Activated T-cell treated with anti-CD3 and anti-CD28 coated beads, Interleukin-2, amount 50 U/mL, for 72 hours (primary cell): ENCODE measurements at places on chromosomes 5 and 9. TPM values are rescaled to one million over a fixed set of nuclear protein-coding genes. Genes with fewer than 3 reads are reported as not detected.

The PCDHA1 gene
- total RNA-seq: not detected

The SPINK7 gene
- total RNA-seq: not detected

The PCDHB4 gene
- total RNA-seq: not detected

The IRX2 gene
- total RNA-seq: not detected

The NR6A1 gene
- 4.0 TPM for total RNA-seq

The SIT1 gene
- total RNA-seq: 61.4 TPM

The CSF1R gene
- total RNA-seq: 1.8 TPM

The INSL6 gene
- not detected for total RNA-seq

The RASEF gene
- not detected for total RNA-seq

The C5orf34 gene
- total RNA-seq: 21.7 TPM

The RMND5B gene
- 21.5 TPM for total RNA-seq

The SPINK4 gene
- total RNA-seq: not detected

The SURF2 gene
- total RNA-seq: 19.9 TPM

The PCDHGC3 gene
- total RNA-seq: not detected

The ACTBL2 gene
- total RNA-seq: not detected

The RNF208 gene
- total RNA-seq: 6.6 TPM

The CA9 gene
- 1.6 TPM for total RNA-seq

The CCDC171 gene
- 4.9 TPM for total RNA-seq

The PCDHA6 gene
- not detected for total RNA-seq

The SPATA31D4 gene
- not detected for total RNA-seq

The CKS2 gene
- total RNA-seq: 145 TPM

The MARCOL gene
- total RNA-seq: not detected

The NTRK2 gene
- total RNA-seq: 0.41 TPM

The C9orf153 gene
- not detected for total RNA-seq

The ELOVL7 gene
- total RNA-seq: 5.9 TPM

The ZNF483 gene
- total RNA-seq: 2.0 TPM

The GARNL3 gene
- 2.2 TPM for total RNA-seq

The MELK gene
- total RNA-seq: 47.4 TPM

The TOMM5 gene
- total RNA-seq: 75.7 TPM

The CDH18 gene
- total RNA-seq: not detected

The STPG3 gene
- total RNA-seq: not detected

The SLCO6A1 gene
- not detected for total RNA-seq

The SVEP1 gene
- not detected for total RNA-seq

The FAM153A gene
- total RNA-seq: 58.1 TPM

The OR13F1 gene
- not detected for total RNA-seq
